ENCODE measurements at places on chromosomes 12 and 14.

- DNase-seq, result peak; percentile 4
Measured at GRCh38 chr12:131279281-131279921, 325.7 kb downstream of the ADGRD1 start.

DNA sequence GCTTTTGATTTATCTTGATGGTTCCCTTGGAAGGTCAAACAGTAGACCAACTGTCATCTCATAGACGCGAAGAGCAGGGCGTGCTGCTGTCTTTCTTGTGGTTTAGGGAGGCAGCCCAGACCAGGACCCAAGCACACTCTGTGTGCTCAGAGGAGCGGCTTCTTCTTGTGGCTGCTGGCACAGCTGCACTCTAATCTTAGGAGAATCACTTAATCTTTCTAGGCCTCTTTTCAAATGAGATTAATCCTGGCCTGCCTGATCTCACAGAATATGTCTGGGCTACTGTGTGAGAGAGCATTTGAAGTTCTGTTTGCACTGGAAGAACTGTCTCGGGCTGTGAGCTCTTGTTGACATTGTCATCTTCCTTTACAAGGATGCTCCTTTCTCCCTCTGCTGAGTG lies 60.0 kb upstream of the TRAF3 start:
- no peak for DNase-seq

DNA sequence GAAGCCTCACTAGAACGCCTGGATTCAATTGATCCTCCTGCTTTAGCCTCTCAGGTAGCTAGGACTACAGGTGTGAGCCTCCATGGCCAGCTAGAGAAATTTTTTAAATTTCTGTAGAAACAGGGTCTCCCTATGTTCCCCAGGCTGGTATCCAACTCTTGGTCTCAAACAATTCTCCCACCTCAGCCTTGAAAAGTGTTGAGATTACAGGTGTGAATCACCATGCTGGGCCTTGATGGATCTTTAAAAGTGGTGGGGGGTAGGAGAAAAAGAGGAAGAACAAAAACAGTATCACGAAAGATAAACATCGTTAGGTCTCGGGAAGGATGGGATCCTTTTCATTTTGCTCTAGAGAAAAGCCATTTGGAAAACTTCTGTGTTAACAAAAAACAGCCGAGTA lies 4.5 kb downstream of the GYS2 start:
- DNase-seq, result no peak

DNA sequence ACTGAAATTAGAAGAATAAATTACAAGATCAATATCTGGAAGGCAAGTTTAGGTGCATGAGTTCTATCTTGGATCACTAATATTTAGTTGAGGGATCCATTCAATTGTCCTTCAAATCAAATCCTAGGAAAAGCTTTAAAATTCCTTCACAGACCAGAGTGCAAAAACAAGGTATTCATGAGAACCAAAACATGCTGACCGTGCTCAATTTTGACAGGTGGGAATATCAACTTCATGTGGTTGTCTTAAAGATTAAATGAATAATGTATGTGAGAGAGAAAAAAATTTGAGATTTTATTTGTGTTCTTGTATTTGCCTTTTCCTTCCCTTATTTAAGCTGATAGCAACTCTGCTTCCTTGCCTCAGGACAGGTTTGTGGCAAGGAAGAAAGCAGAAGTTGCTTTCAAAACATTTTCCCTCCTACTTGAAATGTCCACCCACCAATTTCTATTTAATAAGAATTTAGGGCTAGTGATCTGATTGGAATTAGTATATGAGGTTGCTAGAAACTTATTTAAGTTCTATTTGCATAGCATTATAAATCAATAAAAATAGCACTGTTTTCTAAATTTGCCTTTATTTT lies 4.9 kb upstream of the PPP1R12A start:
- DNase-seq, result no peak

DNA sequence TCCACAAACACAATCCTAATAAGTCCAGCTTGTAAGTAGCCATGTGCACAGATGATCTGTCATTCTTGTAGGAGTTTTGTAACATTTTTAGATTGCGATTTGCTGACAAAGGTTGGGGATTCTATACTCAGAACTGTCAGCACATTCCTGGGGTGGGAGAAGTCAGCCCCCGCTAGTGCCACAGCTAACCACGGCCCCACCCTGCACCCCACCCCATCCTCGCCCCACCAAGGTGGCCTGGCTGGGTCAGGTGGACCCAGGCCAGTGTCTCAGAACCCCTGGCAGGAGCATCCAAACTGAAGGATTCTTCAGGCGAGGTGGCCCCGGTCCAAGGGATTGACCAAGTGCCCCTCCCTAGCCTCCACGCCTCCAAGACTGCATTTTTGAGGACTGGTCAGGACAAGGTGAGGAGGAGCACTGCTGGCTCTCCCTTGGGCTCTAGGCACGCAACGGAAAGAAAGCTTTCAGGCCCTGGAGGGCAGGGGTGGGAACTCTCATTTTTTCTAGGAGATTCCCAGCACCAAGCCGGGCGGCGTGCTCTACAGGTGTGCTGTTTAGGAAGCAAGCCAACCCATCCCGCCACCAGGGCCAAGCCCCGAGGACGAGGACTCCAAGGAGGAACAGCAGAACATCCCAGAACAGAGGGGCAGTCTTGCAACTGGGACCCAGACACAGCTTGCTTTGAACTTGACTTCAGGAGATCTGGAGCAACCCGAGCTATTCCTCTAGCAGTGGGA lies 172.8 kb downstream of the BCL11B start:
- no peak for DNase-seq

DNA sequence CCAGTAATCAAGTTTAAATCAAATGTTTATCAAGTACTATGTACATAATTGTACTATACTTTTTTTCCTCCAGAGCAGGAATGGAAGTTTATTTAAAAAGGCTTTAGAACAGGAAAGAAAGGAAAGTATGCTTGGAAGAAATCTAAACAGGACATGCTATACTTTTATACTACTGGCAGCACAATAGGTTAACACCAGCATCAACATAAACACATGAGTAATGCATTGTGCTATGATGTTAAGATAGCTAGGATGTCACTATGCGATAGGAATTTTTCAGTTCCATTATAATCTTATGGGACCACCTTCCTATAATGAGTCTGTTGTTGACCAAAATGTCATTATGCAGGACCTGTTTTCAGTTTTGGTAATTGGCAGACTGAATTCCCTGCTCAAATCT lies 41.5 kb upstream of the ANKS1B start:
- no peak for DNase-seq

GRCh38 chr12:65275627-65276026 lies 2.9 kb upstream of the MSRB3 start:
- DNase-seq, result no peak

DNA sequence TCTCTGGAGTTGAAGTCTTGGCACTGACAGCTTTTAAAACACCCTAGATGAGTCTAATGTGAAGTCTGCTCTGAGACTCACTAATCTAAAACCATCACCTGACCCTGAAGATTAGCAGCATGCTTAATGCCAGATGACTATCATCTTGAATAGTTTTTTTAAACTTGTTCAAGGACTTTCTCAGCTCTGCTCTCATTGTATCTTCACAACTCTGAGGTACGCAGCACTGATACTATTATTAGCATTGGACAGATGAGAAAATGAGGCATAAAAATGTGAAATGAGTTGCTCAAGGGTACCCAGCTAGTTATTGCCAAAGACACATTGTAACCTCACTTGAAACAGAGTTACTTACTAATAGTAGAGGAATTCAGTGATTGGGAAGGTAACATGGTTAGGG lies 4.8 kb downstream of the SLC38A1 start:
- DNase-seq, result no peak

DNA sequence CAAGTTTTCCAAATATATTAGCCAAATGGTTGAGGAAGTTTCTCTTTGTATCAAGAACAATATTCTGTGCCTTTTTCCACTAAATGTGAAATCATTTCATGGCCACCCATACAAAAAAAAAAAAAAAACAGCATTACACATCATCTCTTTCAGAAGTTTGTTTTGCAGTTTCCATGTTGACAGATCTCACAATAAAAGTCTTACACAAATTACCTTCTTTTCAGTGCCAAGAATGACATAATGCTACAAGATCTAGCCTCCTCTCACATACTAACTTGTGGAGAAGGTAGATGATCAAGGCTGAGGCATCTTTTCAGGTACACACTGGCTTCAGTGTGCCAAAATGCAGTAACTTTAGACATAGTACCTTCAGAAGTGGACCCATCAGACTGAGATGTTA lies 35.3 kb downstream of the PRKD1 start:
- no peak for DNase-seq

DNA sequence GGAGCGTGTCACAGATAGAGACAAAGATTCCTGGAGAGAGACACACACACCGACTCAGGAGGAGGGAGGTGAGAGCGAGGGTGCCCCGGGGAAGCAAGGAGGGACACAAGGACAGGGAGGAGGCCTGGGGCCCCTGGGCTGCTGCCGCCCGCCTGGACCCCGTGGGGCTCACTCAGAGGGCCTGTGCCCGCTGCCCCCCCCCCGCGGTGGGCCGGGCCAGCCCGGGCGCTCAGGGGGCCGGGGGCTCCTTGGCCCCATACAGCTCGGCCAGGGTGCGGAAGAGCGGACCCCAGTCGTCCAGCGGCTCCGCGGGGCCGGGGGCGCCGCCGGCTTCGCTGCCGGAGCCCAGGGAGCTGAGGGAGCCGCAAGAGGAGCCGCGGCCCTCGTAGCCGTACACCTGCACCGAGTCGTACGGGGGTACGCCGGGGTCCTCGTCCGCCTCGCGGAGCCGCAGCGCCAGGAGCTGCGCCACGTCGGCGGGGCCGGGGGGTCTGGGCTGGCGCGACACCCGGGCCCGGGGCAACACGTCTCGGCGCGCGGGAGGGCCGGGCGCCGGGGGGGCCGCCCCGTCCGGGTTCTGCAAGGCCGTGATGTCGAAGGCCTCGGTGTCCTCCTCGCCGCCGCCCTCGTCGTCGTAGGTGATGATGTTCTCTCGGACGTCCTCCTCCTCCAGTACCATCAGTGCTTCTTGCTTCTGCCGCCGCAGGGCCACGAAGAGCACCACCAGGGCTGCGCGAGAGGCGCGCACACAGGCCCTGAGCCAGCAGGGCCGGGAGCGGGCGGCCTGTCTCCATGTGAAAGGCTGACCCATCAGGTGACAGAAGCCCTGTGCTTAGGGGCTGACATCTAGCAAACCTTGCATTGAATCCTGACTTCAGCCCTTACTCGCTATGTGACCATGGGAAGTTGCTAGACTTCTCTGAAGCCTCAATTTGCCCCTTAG lies 6.0 kb downstream of the PSMB11 start:
- no peak for DNase-seq

DNA sequence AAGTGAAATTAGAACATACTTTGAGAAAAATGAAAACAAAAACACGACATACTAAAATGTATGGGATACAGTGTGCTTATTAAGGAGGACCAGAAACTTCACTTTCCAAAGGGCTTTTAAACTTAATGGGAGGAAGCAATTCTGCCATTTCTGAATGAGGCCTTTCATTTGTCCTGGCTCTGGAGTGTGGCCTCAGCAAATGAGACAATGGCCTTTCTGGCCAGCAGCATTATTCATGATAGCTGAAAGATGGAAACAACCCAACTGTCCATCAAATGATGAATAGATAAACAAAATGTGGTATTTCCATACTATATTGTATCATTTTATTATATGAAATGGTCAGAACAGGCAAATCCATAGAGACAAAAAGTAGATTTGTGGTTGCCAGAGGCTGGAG lies 338.6 kb downstream of the CEP128 start:
- DNase-seq, result no peak

GRCh38 chr12:25189656-25190055 lies 5.3 kb downstream of the DNAI7 start:
- no peak for DNase-seq

- no peak for DNase-seq
Measured at GRCh38 chr14:99688629-99689028, 4.5 kb downstream of the CYP46A1 start.

DNA sequence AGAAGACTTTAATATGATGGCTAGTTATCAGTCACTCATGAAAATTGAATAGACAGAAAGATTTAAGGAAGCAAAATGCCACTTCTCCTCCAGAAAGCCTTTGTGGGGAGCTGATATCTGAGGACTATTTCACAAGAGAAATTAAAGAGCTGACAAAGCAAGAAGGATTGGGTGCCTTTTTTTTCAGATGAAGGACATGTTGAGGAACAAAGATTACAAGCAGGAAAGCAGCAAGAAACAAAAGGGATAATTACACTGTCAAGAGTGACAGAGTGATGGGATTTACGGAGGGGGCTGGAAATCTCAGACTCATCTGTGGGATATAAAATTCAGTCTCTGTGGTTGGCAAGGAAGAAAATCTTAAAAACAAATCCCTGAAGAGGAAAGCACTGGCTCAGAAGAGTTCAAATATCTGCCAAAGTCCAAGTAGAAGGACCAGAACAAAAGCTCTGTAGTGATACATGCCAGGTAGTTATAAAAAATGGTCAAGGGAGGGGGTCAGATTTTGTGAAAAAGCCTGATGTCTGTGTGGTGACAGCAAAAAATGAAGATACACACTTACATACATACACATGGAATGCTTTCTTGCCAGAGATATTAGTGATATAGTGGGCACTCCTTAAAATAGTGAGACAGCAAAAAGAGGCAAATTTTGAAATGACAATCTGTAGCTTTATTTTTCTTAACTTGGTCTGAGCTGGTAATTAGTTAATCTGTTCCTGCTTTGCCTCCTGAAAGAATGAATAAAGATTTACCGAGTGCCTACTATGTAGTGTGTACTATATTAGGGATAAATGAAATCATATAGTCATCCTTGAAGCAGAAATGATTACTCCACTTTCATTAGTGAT lies 62.9 kb downstream of the EPS8 start:
- DNase-seq, result no peak

DNA sequence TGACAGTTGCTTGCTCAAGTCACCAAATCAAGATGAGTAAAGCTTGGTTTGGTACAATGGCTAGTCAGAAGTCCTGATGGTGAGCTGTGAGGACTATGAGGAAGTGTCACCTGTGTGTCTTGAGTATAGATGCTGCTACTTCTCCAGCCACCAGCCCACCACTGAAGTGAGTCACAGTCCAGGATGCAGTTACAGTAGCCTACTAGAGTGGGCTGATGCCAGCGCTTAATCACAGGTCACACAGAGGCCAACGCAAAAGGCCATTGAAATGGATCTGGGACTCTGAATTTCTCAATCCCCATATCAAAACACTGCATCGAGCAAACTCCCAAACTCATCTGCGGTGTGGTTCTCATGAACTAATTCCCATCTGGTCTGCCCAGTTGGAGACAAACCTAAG lies 223.1 kb downstream of the ANO6 start:
- no peak for DNase-seq

DNA sequence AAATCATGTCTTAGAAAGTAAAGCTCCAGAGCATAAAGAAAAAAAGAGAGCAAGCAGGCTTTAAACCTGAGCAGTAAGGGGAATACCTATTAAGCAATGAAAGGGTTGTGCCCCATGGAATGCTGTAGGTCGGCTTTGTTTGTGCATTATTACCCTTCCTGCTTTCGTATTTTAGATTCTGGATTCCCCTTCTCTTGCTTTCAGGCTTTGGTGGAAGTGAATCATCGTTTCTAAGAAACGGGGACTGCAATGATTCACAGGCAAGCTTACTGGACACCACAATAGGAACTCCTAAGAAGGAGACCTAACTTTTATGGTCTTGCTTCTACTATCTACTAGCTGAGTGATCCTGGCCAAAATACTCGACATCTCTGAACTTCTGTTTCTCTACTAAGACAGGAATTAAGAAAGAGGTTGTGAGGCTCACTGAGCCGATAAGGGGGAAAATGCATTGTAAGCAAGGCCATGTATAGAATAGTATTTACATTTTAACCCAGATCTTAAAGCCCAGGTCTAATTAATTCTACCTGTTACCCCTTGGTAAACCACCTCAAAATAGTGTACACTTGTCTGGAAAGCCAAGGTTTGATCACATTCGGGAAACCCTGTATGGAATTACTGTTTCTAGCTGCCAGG lies 1.2 kb upstream of the BMAL2 start:
- DNase-seq, result no peak

All from ovary (tissue), 10 donors.